ENCODE measurements at places on chromosomes 16 and 17.

DNA sequence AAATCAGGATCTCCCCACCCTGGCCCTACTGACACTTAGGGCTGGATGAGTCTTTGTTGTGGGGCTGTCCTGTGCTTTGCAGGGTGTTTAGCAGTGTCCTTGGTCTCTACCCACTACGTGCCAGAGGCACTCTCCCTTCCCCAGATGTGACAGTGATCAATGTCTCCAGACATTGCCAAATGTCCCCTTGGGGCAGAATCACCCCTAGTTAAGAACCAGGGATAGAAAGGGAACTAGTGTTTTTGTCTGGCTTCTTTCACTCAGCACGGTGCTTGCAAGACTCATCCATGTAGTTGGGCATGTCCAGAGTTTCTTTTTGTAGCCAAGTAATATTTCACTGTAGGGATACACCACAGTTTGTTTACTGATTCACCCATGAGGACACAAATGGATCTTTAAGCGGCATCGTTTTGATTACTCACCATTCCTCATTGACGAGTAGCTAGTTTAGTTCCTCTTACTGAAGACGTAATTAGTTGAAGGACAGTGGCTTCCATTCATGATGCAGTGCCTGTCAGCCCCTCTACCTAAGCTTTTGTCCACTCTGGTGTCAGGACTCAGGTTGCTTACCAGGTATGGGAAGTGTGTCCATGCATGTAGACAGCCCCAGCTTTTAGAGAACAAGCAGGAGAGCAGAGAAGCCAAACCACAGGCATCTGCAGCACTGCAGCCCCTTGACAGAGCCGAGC lies 26.0 kb upstream of the ITGB4 start:
- DNase-seq = no peak

DNA sequence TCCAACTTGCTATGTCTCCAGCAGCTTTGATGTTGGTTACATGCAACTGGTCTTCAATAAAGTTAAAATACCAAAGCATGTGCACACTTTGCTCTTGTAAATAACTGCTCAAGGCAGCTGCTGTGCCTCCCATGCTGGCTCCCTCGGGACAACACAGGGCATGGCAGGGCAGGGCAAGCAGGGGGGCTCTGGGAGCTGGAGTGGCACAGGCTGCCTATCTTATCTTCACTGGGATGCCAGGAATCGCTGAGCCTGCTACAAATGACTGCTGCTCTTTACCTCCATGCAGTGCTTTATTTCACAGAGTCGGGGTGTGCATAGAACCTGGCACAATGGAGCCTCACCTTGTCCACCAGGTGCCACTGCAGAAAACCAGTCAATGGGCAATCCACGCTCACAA lies 21.8 kb downstream of the PEMT start:
- DNase-seq = no peak

DNA sequence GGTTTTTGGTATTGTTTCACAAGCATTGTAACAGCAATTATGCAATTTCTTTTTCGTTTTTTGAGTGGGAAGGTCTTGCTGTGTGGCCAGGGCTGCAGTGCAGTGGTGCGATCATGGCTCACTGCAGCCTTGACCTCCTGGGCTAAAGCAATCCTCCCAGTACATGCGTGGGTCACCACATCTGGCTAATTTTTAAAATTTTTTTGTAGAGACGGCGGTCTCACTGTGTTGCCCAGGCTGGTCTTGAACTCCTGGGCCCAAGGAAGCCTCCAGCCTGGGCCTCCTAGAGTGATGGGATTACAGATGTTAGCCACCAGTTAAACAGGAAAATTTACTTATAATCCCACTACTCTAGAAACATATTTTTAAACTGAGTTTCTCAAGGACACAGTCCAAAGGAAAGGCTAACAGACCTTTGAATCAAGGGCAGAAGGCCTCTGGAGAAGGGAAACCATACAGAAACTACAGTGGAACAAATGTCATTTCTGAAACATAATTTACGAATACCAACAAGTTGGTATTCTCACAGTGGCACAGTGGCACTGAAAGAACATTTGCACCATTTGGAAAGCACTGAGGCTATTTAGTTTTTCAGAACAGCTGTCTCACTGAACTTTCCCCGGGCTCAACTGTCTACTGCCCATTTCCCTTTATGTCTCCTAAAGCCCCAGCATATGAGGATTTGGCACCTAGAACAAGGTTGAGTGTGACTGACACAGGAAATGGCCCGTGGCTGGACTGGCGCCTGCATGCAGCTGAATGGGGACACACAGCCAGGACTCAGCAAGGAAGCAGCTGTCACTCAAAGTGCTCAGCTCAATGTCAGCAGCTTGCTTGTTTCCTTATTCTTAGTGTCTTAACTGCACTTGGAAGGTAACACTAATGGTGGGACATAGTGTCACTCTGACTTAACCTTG lies 2.8 kb upstream of the PRKAR1A start:
- no peak for DNase-seq

- peak; percentile 88 for DNase-seq
Measured at GRCh38 chr16:81946206-81946605, 65.1 kb downstream of the SDR42E1 start.

DNA sequence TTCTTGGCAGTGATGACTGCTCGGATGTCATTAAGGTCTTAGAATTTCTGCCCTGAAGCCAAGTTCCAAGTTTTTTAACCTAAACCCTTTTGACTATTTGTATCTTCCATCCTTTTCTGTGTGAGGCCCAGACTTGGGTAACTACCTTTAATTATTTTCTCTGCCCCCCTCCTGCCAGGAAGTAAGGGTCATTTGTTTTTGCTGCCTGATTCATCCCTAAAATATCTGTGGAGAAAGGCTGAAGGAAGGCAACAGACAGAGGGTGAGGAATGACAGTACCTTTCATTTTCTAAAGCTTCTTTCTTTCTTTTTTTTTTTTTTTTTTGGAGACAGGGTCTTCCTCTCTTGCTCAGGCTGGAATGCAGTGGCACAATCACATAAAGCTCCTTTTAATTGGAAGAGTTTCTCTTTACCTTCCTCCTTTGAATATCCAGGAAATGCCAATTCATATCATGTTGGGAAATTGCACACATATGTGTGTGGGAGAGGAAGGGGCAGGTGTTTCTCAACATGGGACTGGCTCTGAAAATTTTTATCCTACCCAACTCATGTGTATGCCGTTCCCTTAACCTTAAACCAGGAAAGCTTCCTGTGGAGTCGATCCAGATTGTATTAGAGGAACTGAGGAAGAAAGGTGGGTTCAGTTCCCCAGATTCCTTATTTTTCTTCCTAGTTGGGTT lies 957 bp downstream of the VPS25 start:
- DNase-seq = peak; percentile 50

DNA sequence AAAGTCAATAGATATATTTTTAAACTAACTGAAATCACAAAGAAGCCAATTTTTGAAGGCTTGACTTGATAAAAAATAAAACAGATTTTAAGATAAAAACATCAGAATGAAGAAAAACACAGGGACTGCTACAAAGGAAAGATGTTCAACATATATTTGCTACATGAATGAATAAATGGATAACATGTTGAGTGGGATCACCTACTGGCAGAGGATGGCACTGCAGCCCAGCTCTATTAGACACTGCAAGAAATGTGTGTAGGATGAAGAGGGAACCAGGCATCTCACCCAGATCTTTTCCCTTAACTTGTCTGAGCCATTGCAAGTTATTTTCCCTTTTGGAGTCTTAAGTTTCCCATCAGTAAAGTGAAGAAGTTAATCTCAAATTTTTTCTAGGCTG lies 4.2 kb downstream of the AIPL1 start:
- no peak for DNase-seq

DNA sequence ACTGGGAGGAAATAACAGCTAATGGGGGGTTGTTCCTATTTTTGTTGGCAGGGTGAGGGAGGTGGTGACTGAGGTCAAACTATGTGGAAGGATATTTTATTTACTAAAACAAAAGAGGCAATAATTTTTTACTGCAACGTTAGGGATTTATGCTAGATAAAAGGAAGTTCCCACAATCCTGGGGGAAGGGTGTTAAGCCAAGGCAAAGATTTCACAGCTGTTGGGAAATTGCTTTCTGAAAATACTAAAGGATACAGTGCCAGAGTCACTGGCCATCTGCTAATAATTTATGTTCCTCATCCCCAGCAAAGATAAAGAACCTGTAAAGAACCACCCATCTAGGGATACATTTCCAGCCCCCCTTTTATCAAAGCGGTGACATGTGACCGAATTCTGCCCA lies 756.0 kb upstream of the RBFOX1 start:
- DNase-seq = no peak

- no peak for DNase-seq
Measured at GRCh38 chr16:88739139-88739976, 33.1 kb downstream of the CTU2 start.

DNA sequence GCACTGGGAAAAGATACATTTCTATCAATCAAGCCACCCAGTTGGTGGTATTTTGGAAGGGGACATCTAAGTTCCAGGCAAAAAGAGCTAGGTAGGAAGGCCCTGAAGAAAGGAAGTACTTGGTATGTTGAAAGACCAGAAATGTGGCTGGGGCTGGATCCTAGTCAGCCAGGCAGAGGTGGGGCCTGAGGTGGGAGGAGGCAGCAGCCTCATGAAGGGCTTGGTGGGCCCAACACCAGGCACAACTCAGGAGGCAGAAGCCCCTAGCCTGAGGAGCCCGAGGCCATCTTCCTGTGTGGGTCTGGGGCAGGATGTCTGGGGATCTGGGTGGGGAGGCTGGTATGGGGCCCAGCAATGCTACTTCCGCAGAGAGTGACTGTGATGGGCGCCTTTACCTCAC lies 105.9 kb downstream of the SALL1 start:
- DNase-seq = no peak

DNA sequence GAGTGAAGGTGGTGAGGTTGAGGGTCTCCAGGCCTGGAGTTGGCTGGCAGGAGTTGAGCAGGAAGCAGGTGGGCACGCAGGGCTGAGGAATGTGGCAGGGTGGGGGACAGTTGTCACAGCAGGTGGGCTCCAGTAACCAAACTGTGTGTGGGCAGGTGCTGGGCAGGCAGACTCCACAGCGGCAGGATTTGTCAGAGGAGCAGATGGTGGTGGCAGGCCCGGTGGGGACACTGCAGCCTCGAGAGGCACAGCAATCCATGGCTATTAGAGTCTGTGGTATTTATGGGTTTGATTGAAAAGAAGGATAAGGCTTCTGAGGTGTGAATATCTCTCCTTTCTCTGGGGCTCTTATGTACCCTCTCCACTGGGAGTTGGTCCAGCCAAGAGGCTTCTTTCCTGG lies at the start of gene KRTAP3-3:
Gene KRTAP3-3 (minus strand): TSS at position 326 of the 400 bp plus-strand sequence. CDS start 67 bp downstream, at position 259.
- DNase-seq = no peak

- DNase-seq = no peak
Measured at GRCh38 chr17:32222621-32223020, 43.0 kb upstream of the RHBDL3 start.

- DNase-seq = no peak
Measured at GRCh38 chr17:83175119-83175821, 95.9 kb downstream of the METRNL start.

DNA sequence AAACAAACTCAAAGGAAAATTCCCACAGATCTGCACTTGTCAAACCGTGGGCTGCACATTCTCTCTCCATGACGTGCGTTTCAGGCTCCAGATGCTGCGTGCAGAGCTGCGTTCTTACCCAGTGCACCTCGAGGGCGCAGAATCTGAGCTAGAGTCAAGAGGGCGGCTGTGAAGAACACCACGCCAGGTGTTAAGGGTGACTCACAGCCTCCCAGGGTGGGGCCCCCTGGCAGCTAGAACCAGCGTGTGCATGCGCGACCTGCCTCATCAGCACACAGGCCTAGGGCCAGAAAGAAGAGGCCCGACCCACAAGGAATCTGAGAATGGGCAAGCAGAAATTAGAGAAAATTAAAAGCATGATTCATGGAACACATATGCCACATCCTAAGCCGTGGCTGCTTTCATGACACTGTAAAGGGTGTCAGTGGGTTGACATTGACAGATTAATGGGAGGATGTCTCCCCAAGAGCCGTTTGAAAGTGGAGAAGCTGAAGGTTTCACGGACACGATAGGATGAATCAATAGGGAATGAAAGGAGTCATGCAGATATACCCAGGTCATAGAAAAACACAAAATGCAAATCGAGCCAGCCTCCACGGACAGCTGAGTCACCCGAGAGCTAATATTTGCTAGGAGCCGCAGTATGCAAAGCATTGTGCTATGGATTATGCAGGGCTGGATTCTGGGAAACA lies 29.0 kb downstream of the MARCHF10 start:
- DNase-seq = peak; percentile 96

- peak; percentile 54 for DNase-seq
Measured at GRCh38 chr16:61829631-61830030, 206.6 kb downstream of the CDH8 start.

DNA sequence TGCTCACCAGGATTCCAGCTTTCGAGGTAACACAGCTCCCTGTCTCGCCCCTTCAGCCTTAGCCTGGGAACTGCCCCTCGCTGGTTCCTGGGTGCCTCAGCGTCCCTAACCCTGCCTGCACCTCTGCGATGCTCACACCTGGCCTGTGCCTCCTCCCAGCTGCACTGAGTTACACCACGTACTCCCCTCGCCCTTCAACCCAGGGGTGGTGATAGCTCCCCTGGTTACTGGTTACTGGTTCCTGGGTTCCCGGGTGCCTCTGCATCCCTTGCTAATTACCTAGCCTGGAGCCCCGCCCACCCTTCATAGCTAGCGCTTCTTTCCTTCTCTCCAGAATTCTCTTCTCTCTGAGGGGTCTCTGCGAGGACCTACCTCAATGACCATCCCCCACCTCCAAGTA lies 65.3 kb upstream of the PLCG2 start:
- DNase-seq = no peak

DNA sequence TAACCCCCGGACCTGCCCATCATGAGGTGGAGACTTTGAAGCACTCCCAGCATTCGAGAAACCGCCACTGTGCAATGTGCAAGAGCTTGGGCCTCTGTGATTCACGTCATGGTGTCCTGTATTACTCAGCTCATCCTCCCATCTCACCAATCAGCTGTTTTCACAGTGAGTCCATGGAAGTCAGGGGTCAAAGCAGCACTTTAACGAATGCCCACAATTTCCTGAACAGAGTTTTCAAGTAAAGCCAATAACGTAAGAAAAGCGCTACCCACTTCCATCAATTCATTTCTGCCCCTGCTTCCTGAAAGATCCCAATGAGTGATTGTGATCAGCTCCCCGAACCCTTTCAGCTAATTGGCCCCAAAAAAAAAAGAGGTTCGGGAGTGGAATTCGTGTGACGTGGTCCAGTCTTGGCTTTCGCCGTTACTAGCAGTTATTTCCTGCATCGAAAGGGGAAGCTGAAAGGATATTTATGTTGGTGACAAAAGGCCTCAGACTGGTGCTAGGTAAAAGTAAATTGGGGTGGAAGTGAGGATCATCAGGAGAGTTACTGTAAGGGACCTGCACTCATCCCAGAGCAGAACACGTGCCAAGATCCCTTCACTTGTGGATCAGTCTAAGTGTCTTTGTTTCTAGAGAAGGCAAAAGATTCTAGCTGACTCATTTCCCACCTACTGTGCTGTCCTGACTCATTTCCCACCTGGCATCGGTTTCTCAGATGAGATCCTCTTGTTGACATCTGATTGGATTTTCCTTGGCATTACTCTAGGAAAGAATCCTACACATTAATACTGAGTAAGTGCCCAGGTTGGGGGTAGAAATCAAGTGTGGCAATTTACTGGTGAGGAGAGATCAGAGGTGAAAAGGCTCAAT lies 136.7 kb upstream of the NUDT7 start:
- peak; percentile 69 for DNase-seq

Data from fibroblast of upper back skin (primary cell).